ENCODE measurements at places on chromosomes 11 and 22. TPM values are rescaled to one million over a fixed set of nuclear protein-coding genes. Genes with fewer than 3 reads are reported as not detected.

DNA sequence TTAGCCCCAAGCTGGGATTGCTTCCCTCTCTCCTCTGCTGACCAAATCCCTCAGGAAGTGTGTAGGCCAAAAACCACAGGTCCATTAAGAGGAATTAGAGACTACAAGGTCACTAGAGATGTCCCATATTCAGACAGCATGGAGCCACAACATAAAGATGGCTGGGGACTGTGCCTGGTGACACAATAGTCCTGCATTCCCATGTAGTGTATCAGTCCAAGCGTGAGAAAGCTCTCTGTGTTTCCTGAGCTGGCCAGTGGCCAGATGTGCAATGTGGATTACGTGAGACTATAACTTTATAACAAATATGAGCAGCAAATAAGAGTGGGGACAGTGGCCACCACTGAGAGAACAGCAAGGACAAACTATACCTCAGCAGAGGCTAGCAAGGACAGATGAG lies 7.6 kb upstream of the MS4A10 start:
- DNase-seq, result no peak

- no peak for DNase-seq
These were observed 9.9 kb upstream of the CACNG2 start for GRCh38 chr22:36713436-36713835.

GRCh38 chr11:84993386-84993785 lies 633.8 kb downstream of the DLG2 start:
- DNase-seq, result no peak

DNA sequence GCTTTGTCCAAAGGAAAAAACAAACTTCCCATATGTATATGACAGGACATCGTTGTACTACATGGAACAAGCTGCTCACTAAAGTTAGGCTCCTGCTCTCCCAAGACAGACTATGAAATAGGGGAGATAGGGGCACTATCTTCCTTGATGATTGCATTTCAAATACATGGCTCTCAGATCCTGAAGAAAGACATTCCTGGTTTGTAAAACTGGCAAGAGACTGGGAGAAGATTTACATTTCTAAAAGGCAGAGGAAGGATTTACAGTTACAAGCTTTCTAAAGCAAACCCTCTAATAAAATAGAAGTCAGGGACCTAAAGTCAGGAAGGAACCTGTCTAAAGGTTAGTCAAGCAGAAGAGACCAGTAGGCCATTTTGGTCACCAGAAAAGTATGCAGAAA lies 103.7 kb downstream of the SLC17A6 start:
- DNase-seq, result no peak

The RBMXL2 gene
- polyA plus RNA-seq, result 0.36 TPM

- no peak for DNase-seq
These were observed 64.9 kb downstream of the LIF start for GRCh38 chr22:30181459-30182349.

The CEP126 gene
- polyA plus RNA-seq, result 4.1 TPM

- no peak for DNase-seq
These were observed 176.0 kb downstream of the ARHGAP42 start for GRCh38 chr11:100863080-100863581.

- DNase-seq, result no peak
These were observed 324.4 kb downstream of the MN1 start for GRCh38 chr22:27477171-27477570.

- no peak for DNase-seq
These were observed 9.6 kb upstream of the CTSD start for GRCh38 chr11:1773131-1773993.

DNA sequence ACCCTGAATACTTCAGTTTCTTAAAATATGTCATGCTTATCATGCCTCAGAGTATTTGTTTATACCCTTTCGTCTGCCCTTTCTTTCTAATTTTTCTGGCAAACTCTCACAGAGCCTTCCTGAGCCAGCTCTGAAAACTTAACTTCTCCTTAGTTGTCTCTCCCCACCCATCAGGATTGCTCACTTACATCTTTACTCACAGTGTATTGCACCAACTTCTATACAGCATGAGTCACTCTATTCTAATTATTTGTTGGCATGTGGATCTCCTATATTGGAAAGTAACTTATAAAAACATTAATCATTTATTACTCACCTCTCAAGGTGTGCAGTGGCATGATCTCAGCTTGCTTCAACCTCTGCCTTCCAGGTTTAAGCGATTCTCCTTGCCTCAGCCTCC lies 114.9 kb downstream of the FANCF start:
- DNase-seq, result no peak

The C1QTNF4 gene
- polyA plus RNA-seq, result 5.6 TPM

GRCh38 chr22:44330744-44331660 lies 18.3 kb upstream of the SHISAL1 start:
- no peak for DNase-seq

GRCh38 chr11:134592391-134592990 lies 180.4 kb upstream of the B3GAT1 start:
- DNase-seq, result no peak

The APBB1 gene
- 54.5 TPM for polyA plus RNA-seq

GRCh38 chr22:24125941-24126340 lies 55.3 kb upstream of the SUSD2 start:
- no peak for DNase-seq

The SCGB1C1 gene
- 1.3 TPM for polyA plus RNA-seq

The VSIG10L2 gene
- polyA plus RNA-seq, result 0.01 TPM

The OTOG gene
- polyA plus RNA-seq, result 0.36 TPM

The CCDC89 gene
- polyA plus RNA-seq, result 3.0 TPM

The SPDYC gene
- not detected for polyA plus RNA-seq

DNA sequence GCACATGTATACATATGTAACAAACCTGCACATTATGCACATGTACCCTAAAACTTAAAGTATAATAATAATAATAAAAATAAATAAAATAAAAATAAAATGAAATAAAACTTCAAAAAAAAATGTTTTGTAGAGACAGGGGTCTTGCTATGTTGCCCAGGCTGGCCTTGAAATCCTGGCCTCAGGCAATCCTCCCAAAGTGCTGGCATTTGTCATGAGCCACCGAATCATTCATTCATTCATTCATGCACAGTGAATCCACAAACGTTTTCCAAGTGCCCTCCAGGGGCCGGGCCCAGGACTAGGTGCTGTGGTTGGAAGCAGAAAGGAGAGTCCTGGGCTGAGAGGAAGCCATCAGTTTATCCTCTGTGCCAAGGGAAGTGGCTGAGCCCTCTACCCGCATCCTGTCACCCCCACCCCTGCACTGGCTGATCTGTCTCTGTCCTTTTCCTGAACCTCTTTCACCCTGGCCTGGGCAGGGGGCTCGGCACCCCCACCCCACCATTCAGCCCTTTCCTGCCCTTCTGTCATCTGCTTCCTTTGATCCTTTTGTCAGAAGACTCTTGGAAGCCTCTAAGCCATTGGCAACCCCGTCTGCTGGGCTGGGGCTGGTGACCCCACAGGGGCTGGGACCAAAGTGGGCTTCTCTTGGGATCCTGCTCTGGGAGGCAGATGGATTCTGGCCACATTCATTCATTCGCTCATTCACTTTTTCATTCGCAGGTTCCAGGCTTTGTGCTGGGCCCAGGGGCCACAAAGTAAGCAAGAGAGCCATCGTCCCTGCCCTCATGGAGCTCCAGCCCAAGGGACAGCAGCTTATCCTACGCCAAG lies 84.3 kb downstream of the IGLL1 start:
- no peak for DNase-seq

DNA sequence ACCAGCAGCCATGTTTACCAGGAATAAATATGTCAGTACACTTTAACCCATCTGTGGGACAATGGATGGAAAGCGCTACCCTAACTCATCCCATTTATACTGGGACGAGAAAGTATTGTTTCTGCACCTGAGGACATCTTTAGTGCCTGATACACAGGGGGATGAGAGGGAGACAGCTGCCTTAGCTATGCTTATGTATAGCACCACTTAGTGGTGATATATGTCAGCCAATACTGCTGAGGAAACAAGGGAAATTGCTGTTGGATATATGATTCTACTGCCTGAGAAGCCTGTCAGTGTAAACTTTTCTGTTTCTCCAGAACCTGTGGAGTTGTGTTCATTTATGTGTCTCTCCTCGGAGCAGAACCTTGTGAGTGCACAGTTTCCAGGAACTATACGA lies 13.3 kb upstream of the CEP295 start:
- DNase-seq, result no peak

DNA sequence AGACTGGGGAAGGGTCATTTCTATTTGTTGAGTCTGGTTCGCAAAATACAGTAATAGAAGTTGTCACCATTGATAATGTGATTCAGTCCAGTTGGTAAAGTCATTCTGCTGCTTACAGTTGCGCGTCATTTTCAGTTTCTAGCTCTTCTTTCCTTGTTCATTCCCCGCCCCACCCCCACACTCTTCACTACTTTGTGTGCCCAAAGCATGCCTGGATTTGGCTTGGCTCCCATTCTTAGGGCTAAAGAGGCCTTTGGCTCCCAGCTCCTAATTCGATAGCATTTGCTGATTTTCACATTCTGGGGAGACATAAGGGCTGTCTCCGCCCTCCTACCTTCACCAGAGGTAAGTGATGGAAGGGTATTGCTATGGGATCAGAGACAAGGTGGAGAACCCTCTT lies 43.0 kb downstream of the CECR2 start:
- no peak for DNase-seq

DNA sequence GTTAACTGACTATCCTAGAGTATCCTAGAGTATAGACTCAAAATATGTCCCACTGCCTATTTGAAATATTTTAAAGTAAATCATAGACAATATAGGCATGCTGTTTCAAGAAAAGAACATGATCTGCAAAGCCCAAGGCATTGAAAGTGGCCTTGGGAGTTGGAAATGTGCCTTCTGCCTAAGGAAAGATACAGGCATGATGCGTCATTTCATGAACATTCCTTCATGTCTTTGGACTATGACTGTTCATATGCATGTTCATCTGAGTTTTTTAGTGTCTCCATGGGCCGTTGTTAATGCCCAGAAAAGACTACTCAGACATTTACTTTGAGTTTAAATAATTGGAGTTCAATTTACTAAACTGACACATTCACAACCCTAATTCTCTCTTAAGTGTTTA lies 69.7 kb upstream of the PRDM11 start:
- no peak for DNase-seq

DNA sequence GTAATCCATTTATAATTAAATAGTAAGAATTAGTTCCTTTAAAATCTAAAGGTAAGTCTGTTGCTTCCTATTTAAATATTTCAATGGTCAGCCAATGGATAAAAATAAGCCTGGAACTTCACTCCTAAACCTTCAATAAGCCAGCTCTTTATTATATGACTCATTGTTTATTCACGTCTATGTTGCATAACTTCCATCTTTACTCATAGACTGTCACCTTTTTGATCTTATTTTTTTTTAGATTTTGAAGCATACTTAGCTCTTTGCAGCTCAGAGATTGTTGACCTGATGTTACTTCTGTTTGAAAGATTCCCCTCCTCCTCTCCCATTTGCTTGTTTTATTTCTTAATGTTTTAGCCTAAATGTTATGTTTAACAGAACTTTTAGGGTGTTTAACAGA lies 1571.2 kb upstream of the RAG2 start:
- no peak for DNase-seq

The SHANK3 gene
- polyA plus RNA-seq, result 23.2 TPM

DNA sequence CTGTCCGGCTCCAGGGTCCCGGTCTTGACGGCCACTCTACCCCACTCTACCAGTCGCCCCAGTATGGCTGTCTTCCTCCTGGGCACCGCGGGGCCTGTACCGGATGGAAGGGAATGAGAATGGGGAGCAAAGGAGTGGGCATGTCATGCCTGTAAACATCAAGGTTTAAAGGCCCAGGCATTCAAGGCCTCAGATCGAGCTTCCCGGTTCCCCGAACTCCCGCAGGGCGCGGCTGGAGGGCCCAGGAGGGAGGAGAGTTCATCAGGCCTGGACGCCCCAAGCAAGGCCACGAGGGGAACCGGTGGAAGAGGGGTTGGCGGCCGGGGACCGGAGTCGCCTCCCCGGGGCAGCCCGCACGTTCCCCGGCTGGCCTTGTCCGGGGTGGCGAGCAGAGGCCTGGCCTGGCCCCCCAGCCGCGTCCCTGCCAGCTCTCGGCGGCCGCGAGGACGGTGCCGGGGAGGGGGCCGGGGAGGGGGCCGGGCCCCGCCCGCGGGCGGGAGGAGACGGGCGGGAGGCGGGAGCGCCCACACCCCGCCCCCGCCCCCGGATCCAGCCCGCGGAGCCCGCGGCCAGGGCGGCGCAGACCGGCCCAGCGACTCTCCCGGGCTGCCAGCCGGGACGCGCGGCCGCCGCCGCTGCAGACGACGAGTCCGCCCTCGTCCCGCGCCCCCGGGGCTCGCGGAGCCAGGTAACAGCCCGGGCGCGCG lies at the start of gene CDC42EP1:
TSS of gene CDC42EP1 (plus strand) at position 580 of the 707 bp plus-strand sequence. CDS start 5,870 bp downstream, outside the sequence.
- DNase-seq, result no peak

DNA sequence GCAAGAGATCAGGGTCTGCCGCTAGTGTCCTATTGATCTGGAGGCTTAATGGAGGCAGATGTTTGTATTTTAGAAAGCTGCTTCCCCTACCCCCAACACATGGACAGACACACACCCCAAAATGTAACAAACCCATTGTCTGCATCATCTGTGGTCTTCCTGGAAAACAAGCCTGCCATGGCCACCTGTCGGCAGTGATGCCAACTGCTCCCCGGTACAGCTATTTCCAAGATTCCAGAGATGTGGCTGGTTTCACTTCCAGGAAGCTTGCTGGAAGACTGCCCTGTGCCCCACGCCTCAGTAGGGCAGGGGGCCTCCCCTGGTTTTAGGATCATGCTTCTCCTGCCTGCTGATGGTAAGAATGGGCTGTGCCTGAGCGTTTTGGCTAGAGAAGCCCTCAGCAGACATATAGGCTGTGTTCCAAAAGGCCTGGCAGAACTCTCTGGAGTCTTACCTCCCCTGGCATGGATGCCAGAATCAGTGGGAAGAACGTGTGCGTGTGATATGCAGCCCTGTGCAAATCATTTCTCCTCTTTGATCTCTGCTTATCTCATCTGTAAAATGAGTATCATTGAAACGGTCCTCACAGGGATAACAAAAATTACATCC lies 108.6 kb downstream of the FBXO7 start:
- no peak for DNase-seq

DNA sequence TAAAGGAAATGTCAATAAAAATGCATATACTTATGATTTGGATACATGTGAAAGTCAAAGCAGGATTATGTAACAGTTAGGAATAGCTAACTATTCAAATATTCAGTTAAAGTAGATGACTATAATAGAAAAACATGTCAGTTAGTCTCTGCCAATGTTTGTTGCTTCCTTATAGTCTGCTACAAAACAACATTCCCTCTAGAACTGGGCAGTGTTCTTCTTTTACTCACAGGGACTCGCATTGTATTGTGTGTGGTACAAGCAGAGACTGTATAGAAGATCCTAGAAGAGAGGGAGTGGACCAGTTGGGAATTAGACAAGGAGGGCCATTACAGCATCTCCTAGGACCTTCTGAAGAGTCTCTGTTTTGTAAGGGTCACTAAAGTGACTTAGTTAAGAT lies 10.6 kb downstream of the ACAT1 start:
- DNase-seq, result no peak

- DNase-seq, result peak; percentile 23
These were observed 413.7 kb downstream of the TMEM135 start for GRCh38 chr11:87451395-87451794.

The DMC1 gene
- 5.1 TPM for polyA plus RNA-seq

DNA sequence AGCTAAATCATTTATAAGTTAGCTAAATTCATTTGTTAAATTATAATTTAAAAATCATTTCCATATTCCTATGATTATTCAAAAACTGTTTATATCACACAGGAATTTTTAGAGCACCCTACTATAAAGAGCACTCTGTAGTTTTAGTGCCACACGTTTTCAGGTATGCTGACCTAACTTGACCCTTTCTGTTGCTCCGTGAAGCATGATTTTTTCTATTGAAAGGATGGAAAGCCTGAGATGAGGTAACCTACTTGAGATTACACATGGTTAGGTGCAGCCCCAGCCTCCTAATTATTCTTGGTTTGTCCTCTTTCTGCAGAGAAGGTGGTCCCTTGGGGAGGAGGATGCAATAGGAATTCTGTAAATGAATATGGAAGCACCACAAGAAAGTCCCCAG lies 72.6 kb downstream of the PPFIBP2 start:
- no peak for DNase-seq

The UCP3 gene
- polyA plus RNA-seq, result 2.2 TPM
